Sciatic nerve (tissue), 2 donors: ENCODE measurements at places on chromosomes 3 and 15. TPM values are rescaled to one million over a fixed set of nuclear protein-coding genes. Genes with fewer than 3 reads are reported as not detected.

The GOLGA6L25 gene
- not detected for total RNA-seq

The CCR9 gene
- total RNA-seq, result 0.31 TPM

- DNase-seq, result no peak
Observed at GRCh38 chr3:57998366-57999283, 9.6 kb upstream of the FLNB start.

GRCh38 chr3:29536016-29536758, 255.3 kb downstream of the RBMS3 start:
- DNase-seq, result no peak

DNA sequence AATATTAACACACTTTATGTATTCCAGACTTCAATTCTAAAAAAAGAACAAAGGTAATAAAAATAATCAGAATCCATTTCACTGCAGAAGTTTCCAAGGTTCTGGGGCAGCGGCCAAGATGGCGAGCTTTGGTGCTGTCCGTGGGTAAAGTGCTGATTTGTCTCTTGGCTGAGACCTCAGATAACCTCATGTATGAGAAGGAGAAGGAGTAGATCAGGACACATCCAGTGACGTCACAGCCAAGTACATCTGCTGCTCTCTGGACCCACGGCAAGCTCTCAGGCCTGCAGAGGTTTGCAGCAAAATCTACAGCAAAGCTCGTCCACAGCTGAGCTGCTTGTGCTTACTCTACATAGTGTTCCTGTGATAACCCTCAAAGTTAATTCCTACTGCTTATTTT, 165.7 kb downstream of the MAGI1 start:
- no peak for DNase-seq
